ENCODE measurements at places on chromosomes 3 and 15. TPM values are rescaled to one million over a fixed set of nuclear protein-coding genes. Genes with fewer than 3 reads are reported as not detected.

Gene HACD2
- total RNA-seq: 26.4 TPM

- peaks cover 10% of the 10 kb centered on the region for H3K27me3 ChIP-seq
- peaks cover 6% of the 10 kb centered on the region for H3K36me3 ChIP-seq
- H3K27ac ChIP-seq: no peak overlapping the region
- no peak for DNase-seq
These were observed 22.3 kb downstream of the PRR20G start for GRCh38 chr3:127265581-127265981.

Gene SLC51B
- total RNA-seq: not detected

DNA sequence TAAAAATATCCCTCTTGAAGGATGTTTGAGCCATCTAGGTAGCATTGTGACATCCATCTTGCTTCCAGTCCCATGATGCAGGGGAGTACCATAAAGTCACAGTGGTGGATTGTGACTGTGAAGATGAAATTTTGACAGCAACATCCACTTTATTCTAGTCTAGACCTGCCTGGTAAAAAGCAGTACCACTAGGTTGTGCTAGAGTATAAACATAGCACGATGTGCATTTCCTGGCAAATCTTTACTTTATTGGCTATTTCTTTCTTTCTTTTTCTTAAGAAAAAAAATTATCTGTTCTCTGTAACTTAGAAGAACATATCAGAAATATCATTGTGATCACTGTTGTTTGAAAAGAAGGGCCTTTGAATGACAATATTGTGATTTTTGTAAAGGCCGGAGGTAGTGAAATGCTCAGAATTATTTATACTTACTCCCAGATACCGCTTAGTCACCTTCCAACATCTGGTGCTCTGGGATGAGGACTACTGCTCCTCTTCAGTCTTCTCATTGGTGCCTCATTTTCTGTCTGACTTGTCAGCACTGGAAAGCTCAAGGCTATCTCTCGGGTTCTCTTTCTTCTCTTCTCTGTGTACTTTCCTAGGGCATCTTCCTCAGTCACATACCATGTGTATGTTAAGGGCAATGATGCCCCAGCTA lies 35.6 kb downstream of the AGBL1 start:
- no peak overlapping the region for H3K4me3 ChIP-seq
- H3K27ac ChIP-seq: no peak overlapping the region
- H3K36me3 ChIP-seq: no peaks in the 10 kb centered on the region
- DNase-seq: no peak
- H3K27me3 ChIP-seq: peaks cover 2% of the 10 kb centered on the region
- no peaks in the 10 kb centered on the region for H3K4me1 ChIP-seq

- DNase-seq: peak; percentile 58
- peak overlapping the region; percentile 69 for H3K27ac ChIP-seq
- H3K36me3 ChIP-seq: no peaks in the 10 kb centered on the region
- peaks cover 29% of the 10 kb centered on the region for H3K27me3 ChIP-seq
- H3K4me3 ChIP-seq: peak overlapping the region; percentile 95
- H3K4me1 ChIP-seq: peaks cover 43% of the 10 kb centered on the region
These were observed 475 bp downstream of the SPSB4 start for GRCh38 chr3:141051443-141052200.

Gene TRIM42
- not detected for total RNA-seq

Gene SLC41A3
- 58.8 TPM for total RNA-seq

Gene MESP1
- 1.2 TPM for total RNA-seq

DNA sequence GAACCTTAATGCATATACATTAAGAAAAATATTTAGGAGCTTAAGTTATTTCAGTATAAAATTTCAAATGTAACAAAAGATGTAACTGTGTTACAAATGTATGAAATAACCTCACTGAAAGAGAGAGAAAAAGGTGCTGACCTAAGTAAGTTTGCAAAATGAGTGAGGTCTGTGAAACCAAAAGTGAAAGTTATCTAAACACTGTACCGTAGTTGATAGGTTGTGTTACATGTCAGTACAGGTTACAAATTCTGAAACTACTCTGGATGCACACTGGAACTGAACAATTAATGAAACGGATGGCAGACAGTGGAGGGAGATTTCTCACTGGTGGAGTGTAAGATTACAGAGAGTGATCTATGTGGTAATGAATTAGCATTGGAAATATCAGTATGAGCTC lies 420.7 kb downstream of the ZNF385D start:
- H3K27me3 ChIP-seq: no peaks in the 10 kb centered on the region
- H3K4me3 ChIP-seq: no peak overlapping the region
- no peak for DNase-seq

- H3K27me3 ChIP-seq: peaks cover 9% of the 10 kb centered on the region
- no peak for DNase-seq
- H3K27ac ChIP-seq: no peak overlapping the region
These were observed 11.9 kb downstream of the TMEM158 start for GRCh38 chr3:45214061-45214680.

DNA sequence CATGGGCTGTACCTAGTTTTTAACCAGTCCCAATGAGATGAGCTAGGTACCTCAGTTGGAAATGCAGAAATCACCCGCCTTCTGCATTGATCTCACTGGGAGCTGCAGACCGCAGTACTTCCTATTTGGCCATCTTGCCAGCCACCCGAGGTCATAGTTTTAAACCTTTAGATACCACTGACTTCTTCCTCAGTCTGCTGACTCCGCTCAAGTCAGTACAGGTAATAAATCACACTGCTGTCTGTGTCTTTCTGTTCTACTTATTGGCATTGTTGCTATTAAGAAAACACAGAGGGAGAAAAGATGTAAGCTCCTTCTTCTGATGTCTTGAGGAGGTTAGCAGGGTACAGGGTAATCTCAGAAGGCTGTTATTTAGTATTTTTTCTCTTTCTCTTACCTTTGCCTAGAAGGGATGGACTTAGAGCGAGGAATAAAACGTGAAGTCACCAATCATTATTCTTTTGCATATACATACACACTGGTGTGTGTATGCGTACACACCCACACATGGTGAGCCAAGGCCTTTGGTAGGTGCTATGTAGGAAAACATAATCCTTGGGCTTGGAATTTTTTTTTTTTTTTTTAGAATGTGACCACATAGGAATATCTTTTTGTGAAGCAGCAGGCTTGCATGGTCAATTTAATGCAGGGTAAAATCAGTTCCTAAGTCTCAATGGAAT lies 197.2 kb downstream of the EDEM1 start:
- no peak overlapping the region for H3K27ac ChIP-seq
- no peaks in the 10 kb centered on the region for H3K36me3 ChIP-seq
- H3K4me1 ChIP-seq: no peaks in the 10 kb centered on the region
- no peak for DNase-seq
- H3K27me3 ChIP-seq: peaks cover 3% of the 10 kb centered on the region
- H3K4me3 ChIP-seq: no peak overlapping the region

Gene SMCO1
- not detected for total RNA-seq

GRCh38 chr3:13031621-13032020 lies 41.6 kb downstream of the IQSEC1 start:
- H3K4me1 ChIP-seq: peaks cover 23% of the 10 kb centered on the region
- no peak for DNase-seq
- H3K27ac ChIP-seq: no peak overlapping the region

DNA sequence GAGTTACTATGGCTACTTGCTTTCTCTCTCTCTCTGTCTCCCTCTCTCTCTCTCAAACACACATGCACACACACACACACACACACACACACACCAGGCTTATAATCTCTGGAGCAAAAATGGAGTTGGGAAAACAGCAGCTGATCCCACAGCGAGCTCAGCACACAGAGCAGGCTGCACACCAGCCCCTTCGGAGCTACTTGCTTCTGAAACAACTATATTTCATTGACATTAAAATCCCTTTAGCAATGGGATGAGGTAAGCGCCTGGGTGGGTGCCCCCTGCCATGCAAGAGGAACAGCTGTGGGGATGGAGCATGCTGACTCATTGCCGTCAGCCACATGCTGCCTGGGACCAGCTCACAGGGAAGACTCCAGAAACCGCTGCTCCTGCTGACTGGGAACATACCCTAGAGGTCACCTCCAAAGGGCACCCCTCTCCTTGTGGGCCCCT lies 45.7 kb downstream of the B3GNT5 start:
- DNase-seq: no peak
- H3K27me3 ChIP-seq: no peaks in the 10 kb centered on the region
- peak overlapping the region; percentile 84 for H3K27ac ChIP-seq
- H3K36me3 ChIP-seq: peaks cover 10% of the 10 kb centered on the region

DNA sequence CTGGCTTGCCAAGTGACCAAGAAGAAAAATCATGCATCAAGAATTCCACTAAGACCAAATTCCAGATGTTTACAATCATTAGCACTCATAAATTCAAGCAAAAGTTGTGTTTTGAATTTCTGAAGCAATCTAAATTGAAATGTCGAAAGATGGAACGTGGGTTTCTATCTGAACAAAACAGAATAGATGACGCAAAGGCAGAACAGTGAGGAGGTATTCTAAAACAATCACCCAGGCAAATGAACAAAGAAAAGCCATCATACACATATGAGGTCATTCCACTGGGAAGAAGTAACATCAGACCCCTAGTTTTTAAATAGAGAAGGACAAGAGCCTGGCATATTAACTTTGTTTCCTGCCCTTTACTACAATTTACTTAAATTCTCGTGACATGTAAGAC lies 58.0 kb downstream of the MCF2L2 start:
- no peak overlapping the region for H3K27ac ChIP-seq
- no peak for DNase-seq
- H3K4me3 ChIP-seq: no peak overlapping the region
- H3K4me1 ChIP-seq: peaks cover 1% of the 10 kb centered on the region
- H3K36me3 ChIP-seq: no peaks in the 10 kb centered on the region

GRCh38 chr3:55818485-55818884 lies 331.4 kb upstream of the WNT5A start:
- H3K36me3 ChIP-seq: no peaks in the 10 kb centered on the region
- no peaks in the 10 kb centered on the region for H3K4me1 ChIP-seq
- no peak overlapping the region for H3K27ac ChIP-seq
- H3K27me3 ChIP-seq: no peaks in the 10 kb centered on the region

- no peaks in the 10 kb centered on the region for H3K27me3 ChIP-seq
- H3K4me3 ChIP-seq: no peak overlapping the region
- peak overlapping the region; percentile 9 for H3K27ac ChIP-seq
- H3K4me1 ChIP-seq: no peaks in the 10 kb centered on the region
- H3K36me3 ChIP-seq: no peaks in the 10 kb centered on the region
These were observed 381.2 kb upstream of the ATP11B start for GRCh38 chr3:182412066-182412465.

Gene BFSP2
- not detected for total RNA-seq

Gene NME9
- total RNA-seq: 0.79 TPM

Gene LIPH
- not detected for total RNA-seq

DNA sequence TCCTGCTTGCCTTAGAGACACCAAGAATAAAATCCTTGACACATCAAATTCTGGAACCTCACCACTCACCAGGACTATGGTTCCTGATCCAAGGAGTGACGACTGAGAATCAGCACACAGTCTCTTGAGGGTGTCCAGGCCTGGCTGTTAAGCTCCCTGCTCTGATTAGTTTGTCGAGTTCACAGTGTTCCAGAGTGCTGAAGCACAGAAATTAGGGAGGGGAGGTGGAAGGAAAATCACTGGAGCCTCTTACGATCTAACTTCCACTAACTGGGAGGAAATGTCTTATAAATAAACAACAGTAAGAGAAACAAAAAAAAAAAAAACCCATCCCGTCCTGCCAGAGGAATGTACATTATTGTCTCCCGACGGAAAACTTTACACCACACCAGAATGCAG lies 330.2 kb downstream of the TIGIT start:
- no peaks in the 10 kb centered on the region for H3K36me3 ChIP-seq
- peaks cover 37% of the 10 kb centered on the region for H3K4me1 ChIP-seq
- H3K27me3 ChIP-seq: no peaks in the 10 kb centered on the region
- no peak overlapping the region for H3K4me3 ChIP-seq
- H3K27ac ChIP-seq: peak overlapping the region; percentile 95

- H3K36me3 ChIP-seq: peaks cover 2% of the 10 kb centered on the region
- no peak overlapping the region for H3K27ac ChIP-seq
- no peak overlapping the region for H3K4me3 ChIP-seq
- no peaks in the 10 kb centered on the region for H3K27me3 ChIP-seq
- no peak for DNase-seq
These were observed 271.6 kb downstream of the UBE2E2 start for GRCh38 chr3:23474580-23475357.

DNA sequence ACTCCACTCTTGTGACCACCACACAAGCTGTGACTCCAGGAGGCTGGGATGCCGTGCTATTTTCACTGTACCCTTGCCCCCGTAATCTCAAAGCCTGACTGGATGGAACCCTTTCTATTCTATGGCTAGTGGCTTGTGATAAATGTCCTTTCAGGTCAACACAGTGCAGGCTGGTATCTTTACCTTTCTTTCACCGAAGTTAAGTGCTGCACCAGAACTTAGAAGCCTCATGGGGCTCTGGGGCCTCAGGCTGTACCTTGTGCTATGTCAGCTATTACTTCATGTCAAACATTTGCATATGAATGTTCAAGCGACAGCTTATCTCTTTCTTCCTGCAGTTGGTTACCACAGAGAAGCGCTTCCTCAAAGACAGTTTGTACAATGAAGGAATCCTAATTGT lies 66.8 kb downstream of the RPL39L start:
- H3K27ac ChIP-seq: no peak overlapping the region
- H3K4me1 ChIP-seq: no peaks in the 10 kb centered on the region
- DNase-seq: no peak

Gene PLA2G4E
- total RNA-seq: not detected

GRCh38 chr3:12436514-12437220 lies 47.6 kb upstream of the TSEN2 start:
- H3K4me1 ChIP-seq: peaks cover 4% of the 10 kb centered on the region
- no peak for DNase-seq
- H3K4me3 ChIP-seq: no peak overlapping the region
- no peaks in the 10 kb centered on the region for H3K36me3 ChIP-seq

DNA sequence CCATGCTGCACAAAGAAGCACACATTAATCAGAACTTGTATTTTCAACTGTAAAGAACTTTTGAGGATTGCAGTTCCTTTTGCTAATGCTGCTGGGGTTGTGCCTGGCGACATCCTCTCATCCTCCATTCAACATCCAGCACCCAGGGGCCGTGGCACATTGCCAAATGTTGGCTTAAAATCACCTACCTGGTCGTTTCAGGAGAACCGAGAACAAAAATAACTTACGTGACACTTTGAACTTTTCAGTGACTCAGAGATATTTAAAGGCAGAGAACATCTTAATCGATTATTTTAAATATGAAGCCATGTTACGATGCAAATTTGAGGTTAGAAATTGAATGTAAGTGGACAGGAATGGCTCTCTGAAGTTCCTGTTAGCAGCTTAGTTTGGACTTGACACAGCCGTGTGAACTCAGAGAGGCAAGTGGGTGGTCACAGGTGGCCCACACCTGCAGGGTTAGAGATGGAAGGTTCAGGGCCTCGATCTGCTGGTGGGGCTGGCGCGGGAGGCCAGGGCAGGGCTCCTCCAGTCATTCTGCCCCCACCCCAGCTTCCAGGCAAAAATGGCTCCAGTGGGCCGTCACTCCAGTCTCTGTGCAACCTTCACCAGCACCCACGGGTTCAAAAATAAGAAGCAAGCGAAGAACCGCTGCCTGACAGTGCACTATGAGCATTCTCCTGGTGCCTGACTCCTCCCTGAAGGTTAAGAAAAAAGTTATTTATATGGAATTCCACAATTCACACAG lies 12.2 kb downstream of the LRRK1 start:
- no peak for DNase-seq
- no peaks in the 10 kb centered on the region for H3K4me1 ChIP-seq
- H3K36me3 ChIP-seq: no peaks in the 10 kb centered on the region

- H3K36me3 ChIP-seq: no peaks in the 10 kb centered on the region
- no peaks in the 10 kb centered on the region for H3K27me3 ChIP-seq
- H3K4me1 ChIP-seq: no peaks in the 10 kb centered on the region
These were observed 133.1 kb downstream of the THSD4 start for GRCh38 chr15:71248386-71248785.
